ENCODE measurements at places on chromosomes 7 and 10. TPM values are rescaled to one million over a fixed set of nuclear protein-coding genes. Genes with fewer than 3 reads are reported as not detected.

Gene HOXA6
- total RNA-seq: not detected

Gene PTN
- not detected for total RNA-seq

Gene CYP3A7
- total RNA-seq: not detected

Gene ADAM12
- total RNA-seq: 0.32 TPM

Gene NEUROD6
- not detected for total RNA-seq

Gene KCTD7
- 9.3 TPM for total RNA-seq

Data from activated CD8-positive, alpha-beta memory T cell treated with anti-CD3 and anti-CD28 coated beads for 36 hours (primary cell).